NCI-H1436 (cell line): ENCODE measurements at places on chromosomes 2 and 18.

- no peak for DNase-seq
Measured at GRCh38 chr2:219939647-219940046, 312.2 kb downstream of the SLC4A3 start.

DNA sequence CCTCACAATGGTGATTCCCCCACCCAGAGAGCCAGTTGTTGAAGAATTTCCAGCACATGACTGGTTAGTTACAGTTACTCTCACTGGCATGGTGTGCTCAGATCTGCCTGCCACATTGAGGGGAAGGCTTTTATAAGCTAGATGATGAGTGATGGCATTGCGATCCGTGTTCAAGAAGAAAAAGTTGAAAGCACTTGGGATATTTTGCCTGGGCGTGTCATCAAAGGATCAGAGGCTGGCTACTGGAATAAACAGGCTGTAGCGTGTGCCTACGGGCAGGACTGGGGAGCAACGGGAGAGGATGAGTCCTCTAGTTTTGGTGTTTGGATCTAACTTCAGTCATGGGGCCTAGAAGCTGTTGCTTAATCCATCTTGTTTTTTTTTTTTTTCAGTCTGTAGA, 175.0 kb downstream of the SETBP1 start:
- DNase-seq = no peak

DNA sequence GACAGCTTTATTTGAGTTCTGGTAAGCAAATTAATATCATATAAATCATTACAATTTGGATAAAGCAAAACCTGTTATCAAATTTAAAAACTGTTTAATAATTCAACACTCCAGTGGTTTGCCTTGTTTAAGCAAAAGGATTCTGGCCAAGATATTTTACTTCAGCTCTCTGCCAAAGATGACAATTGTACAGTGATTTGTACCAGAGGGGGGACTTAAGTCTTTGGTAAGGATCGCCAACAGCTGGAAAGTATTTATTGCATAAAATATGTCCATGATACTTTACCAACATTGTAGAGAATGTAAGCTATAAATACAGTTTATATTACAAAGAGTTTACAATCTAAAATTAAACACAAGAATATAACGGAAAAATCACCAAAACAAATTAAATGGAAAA, 13.8 kb downstream of the PREPL start:
- DNase-seq = no peak

DNA sequence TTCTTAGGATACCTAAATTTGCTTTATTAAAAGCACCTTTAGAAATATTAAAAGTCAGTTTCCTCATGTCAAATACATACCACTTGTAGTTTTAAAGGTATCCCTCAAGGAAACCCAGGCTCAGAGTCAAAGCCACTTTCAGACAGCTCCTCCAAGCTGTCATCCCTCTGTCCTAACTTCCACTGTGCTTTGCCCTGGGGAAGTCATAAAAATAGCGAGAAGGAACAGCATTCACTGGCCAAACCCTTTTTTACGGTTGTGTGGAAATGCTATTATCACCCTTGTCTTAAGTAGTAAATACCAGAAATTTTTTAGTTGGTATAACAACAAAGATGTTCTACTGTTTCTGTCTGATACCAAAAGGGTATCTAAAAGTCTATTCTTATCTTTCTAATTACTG, 680.5 kb downstream of the ZEB2 start:
- DNase-seq = no peak

- DNase-seq = no peak
Measured at GRCh38 chr2:44997963-44998362, 11.3 kb downstream of the SIX2 start.

DNA sequence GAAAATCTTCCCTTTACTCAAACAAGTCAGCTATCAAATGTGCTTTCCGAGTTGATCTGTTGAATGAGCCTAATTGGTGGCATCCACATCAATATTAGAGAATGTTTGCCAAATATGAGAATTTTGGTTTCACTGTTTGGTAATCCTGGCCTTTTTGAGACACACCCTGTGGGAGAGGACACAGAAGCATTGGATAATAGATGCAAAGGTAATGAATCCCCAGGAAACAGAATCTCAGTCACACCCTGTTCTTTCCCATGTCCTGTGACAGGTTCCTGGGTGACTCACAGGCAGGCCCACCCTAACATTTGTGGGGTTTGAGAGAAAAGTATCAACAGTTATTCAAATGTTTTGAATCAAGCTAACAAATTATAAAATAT, 99.8 kb upstream of the PELI1 start:
- DNase-seq = no peak

DNA sequence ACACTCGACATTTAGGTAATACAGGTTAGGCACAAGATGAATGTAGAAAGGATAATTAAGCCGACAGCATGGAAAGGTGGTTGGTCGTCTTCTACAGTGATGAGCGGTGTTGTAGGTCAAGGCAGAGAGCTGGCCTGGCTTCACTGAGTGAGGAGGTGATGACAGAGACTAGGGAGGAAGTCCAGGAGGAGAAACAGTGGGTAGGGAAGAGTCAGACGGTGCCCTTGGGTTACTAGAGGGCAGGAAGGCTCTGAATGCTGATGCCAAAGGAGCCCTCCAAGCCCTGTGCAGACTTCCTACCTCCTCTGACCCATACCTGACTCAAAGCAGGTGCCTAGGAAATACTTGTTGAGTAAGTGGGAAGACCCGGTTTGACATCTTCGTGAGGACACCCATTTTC, 100.8 kb downstream of the ITGB1BP1 start:
- no peak for DNase-seq

DNA sequence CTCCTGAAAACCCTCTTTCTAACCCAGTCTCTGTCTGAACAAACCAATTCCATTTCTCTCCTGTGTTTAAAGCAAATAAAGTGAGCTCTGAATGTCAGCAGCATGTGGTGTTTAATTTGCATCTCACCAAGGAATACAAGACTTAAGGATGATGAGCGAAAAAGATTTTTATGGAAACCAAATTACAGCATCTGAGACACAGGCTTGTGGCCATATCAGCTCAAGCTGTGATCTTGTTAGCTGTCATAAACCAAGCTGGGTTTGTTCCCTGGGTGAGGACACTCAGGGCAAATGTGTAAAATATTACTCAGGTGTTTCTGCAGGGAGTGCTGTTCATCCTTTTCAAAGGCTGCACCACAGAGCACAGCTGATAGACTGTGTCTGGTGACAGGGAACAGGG, 129.3 kb upstream of the REV1 start:
- DNase-seq = no peak

- no peak for DNase-seq
Measured at GRCh38 chr2:95392320-95392719, 10.2 kb upstream of the FAHD2A start.

DNA sequence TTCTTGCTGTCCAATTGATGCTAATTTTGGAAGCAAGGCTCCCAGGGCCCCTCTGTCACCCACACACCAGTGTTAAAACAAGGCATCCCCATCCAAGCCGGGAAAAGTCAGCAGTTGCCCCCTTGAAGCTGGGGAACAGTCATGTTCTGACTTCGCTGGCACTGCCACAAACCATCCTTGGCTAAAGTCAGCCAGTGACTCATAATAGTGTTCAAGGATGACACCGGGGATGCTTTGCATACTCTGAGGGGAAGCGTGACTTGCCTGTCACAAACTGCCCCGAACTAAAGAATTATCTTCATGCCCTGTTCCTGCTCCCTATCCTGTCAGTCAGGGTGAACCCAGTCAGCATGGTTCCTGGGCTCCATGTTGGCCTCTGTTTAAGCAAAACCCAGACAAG, 37.0 kb downstream of the TGFA start:
- no peak for DNase-seq

GRCh38 chr18:79887181-79888000, 64.1 kb downstream of the SLC66A2 start:
- no peak for DNase-seq

- DNase-seq = peak; percentile 10
Measured at GRCh38 chr2:48589170-48589767, 28.4 kb upstream of the GTF2A1L start.

DNA sequence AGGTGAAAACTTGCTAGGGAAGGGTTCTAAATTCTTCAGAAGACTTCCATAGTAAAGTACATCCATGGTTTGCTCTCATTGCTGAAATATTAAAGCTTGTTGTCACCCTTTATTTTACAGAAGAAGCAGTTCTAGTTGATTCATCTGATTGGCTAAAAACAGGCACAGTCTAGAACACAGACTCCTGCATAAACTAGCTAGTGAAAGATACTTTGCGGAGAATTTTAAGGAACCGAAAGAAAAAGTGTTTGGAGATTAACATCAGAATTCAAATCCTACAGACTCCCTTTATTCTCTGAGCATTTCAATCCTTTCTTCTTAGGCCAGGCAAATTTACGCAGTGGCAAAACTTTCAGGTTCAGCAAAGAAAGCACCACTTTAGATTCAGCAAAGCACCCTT, 1076.5 kb upstream of the ZEB2 start:
- no peak for DNase-seq

- DNase-seq = no peak
Measured at GRCh38 chr18:30682672-30683071, 359.9 kb downstream of the DSC3 start.

GRCh38 chr2:190210471-190210870, 109.2 kb downstream of the HIBCH start:
- no peak for DNase-seq

- no peak for DNase-seq
Measured at GRCh38 chr2:119574108-119574815, 30.0 kb downstream of the CFAP221 start.

DNA sequence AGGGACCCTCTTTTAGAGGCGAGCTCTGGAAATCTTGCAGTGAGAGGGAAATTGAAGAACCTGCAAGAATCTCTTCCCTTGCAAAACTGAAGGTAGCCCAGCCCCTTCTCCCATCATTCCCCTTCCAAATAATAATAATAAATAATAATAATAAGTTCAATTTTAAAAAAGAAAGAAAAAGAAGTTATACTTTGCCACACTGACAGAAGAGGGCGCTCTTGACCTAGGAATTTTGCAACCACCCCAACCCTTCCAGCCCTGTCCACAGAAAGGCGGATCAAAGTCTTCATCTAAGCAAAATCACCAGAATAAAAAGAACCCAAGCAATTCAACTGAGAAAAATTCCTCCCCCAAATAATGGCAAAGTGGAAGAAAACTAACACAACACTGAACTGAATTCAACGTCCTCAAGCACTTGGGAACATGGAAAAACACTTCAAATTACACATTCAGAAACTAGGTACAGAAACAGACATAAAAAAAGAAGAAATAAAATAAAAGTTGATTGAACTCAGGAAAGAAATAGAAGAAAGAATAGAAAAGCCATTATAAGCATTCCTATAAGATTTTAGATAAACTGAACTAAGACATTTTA, 98.9 kb upstream of the GLS start:
- DNase-seq = peak; percentile 38

GRCh38 chr2:160295519-160296207, 95.6 kb upstream of the ITGB6 start:
- no peak for DNase-seq

DNA sequence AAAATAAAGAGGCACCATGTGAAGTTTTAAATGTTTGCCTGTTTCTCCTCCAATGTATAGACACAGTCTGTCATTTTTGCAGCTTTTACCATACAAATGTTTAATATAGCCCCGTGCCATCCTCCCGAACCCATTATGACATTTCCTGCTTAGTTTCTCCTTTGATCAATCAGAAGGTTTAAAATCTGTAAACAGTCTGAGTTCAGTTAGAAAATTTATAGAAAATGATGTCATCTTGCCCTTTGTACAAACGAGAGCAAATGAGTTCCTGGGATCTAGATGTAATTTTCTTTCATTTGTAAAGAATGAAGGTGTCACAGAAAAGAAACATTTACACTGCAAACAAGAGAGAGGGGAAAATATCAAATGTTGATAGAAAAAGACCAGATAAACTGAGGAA, 62.7 kb upstream of the NFU1 start:
- no peak for DNase-seq

- peak; percentile 46 for DNase-seq
Measured at GRCh38 chr18:33495278-33495677, 54.8 kb upstream of the CCDC178 start.

GRCh38 chr2:156005531-156005930, 327.0 kb downstream of the NR4A2 start:
- no peak for DNase-seq

DNA sequence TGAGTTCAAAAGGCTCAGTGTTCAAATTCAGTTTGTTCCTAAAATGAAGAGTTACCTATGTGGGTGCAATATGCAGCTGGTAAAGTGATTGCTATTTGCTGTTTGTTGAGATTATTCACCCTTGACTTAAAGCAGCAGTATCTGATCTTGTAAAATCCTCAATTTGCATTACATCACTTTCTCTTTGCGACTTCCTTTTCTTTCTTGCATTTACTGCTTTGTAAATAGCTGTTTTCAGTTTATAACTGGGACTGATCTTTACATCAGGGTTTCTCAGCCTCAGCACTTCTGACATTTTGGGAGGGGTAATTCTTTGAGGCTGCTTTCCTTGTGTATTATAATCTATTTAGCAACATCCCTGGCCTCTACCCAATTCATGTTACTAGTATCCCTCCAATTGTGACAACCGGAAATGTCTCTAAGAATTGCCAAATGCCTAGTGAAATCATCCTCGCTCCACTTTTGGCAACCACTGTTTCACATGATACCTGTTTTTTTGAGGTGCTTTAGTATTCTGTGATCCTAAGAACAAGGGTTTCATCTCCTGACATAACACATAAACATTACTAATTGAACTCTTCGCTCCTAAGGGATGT, 12.1 kb upstream of the ERCC3 start:
- no peak for DNase-seq

- DNase-seq = peak; percentile 30
Measured at GRCh38 chr2:100321866-100322820, at the start of gene LONRF2. Gene LONRF2, minus strand, starts transcription at chr2:100322501. Its CDS starts 408 bp downstream, at chr2:100322093.

DNA sequence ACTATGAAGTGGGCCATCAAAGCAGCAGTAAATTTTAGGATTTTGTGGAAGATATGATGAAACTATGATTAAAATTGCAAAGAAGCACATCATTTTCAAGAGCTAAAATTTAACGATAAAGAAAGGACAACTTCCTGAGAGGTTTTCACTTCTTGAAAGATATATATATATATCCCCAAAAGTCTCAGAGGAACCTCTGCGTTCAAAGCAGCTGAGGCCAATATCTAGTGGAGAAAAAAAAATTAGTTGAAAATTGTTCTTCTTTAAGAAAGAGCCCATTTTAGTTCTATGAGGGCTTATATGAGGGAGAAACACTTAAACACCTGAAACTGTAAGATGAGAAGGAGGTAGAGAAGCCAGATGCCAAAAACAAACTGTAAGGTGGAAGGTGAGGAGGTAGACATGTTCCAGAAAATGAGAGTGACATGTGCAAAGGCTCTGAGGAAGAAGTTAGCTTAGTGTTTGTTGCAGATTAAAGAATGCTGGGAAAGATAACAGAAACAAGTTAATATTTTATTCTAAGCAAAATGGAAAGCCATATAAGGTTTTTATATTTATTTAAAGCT, 72.9 kb upstream of the VRK2 start:
- no peak for DNase-seq

DNA sequence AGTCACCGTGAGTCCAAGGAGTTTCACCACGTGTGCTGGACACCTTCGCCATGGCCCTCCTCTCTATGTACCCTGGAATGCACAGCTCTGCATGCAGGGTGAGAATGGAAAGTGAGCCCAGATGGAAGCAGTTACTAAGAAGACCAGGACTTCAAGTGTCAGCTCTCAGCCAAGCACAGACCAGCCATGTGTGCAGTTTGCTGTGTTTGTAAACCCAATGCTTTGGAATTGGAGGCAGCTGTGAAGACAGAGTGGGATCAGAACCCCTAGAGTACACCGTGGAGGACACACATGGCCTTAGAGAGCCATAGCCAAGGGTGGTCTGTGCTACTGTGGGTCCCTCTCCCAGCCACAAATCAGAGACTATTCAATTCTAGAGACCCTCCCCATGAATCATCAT, 655.5 kb upstream of the ID2 start:
- DNase-seq = no peak
